SJCRH30 (cell line): ENCODE measurements at places on chromosomes 3 and 15. TPM values are rescaled to one million over a fixed set of nuclear protein-coding genes. Genes with fewer than 3 reads are reported as not detected.

DNA sequence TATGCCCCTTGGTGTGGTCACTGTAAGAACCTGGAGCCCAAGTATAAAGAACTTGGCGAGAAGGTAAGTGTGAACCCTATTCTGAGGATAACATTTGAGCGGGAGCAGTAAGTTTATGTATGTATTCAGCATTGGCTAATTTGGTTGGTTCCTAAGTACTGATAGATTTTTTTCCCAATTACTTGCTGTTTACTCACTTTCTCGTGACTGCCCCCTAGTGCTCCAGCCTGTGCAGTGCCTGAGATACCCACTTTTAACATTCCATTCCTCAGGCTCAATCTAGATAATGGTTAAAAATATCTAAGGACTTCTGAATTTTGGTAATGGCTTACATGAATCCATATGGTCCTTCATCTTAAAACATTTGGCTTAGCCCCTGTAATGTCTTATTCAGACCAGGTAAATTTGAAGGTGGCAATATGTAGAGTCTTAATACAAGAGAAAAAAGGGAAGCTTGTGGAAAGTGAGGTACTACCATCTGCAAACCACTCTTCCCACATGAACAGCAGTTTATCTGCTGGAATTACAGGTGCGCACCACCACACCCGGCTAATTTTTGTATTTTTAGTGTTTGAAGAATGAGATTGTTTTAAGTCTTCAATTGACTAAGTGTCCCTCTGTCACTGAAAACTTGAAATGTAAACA, 7.1 kb downstream of the ELL3 start:
- no peaks in the 10 kb centered on the region for H3K4me1 ChIP-seq
- no peaks in the 10 kb centered on the region for H3K27me3 ChIP-seq
- H3K4me3 ChIP-seq = no peak overlapping the region

DNA sequence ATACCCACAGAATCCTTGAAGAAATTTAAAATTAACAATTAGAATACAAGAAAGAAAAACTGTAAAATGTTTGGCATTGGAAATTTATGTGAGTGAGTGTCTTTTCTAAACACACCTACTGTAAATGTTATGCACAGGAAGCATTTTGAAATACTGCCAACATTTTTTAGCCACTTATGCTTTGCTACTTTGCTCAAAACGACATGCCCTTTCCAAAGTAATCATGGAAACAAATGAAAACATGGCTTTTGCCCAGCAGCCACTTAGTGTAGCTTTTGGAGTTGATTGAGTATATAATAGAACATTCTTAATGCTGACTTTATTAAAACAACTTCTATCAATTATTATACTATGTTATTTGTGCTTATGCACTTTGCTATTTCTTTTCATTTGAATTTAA, 823.0 kb downstream of the CADM2 start:
- H3K27me3 ChIP-seq = no peaks in the 10 kb centered on the region
- H3K36me3 ChIP-seq = no peaks in the 10 kb centered on the region

Gene TMC3
- 0.06 TPM in 1 of 2 replicates, not detected in the other for total RNA-seq

- H3K4me1 ChIP-seq = peaks cover 54% of the 10 kb centered on the region
- H3K27me3 ChIP-seq = no peaks in the 10 kb centered on the region
- no peak overlapping the region for H3K4me3 ChIP-seq
- no peaks in the 10 kb centered on the region for H3K36me3 ChIP-seq
- no peak for DNase-seq
Measured at GRCh38 chr15:49900006-49900902, 218.8 kb downstream of the ATP8B4 start.

DNA sequence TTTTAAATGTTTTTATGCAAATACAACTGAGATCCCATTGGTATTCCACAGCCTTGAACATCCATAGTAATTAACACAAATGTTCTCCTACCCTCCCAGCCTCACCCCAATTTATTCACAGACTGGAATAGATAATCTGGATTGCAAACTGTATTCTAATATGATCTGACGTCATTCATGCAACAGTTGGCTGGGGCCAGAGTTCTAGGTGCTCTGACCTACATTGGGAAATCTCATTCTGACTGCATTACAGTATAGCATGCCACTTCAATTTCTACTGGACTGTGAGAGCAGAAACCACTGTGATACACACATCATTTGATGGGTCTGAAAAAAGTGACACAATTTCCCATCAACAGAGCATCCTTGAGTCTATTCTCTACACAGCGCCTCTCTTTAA, 403.1 kb downstream of the MAGI1 start:
- no peaks in the 10 kb centered on the region for H3K36me3 ChIP-seq
- no peak for DNase-seq
- H3K27ac ChIP-seq = no peak overlapping the region
- no peaks in the 10 kb centered on the region for H3K27me3 ChIP-seq

DNA sequence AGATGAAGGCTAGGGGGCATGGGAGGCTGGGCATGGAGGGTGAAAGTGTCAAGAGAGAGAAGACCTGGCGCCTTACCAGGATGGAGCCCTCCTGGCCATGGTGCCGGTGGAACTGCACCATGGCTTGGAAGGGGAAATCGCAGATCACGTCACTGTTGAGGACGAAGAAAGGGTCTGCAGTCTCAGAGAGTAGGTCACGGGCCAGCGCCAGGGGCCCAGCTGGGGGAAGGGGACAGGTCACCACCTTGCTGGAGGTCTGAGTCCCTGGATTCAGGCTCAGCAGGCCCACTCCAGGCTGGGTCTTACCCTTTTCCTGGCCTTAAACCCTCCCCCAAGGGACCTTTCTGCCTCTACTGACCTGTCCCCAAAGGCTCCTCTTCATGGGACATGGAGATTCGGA, 855 bp downstream of the GMPPB start:
- DNase-seq = no peak
- H3K36me3 ChIP-seq = peaks cover 10% of the 10 kb centered on the region; the same call in 1 of the 2 replicates
- H3K27ac ChIP-seq = no peak overlapping the region
- no peaks in the 10 kb centered on the region for H3K4me1 ChIP-seq
- H3K4me3 ChIP-seq = peak overlapping the region; percentile 77

DNA sequence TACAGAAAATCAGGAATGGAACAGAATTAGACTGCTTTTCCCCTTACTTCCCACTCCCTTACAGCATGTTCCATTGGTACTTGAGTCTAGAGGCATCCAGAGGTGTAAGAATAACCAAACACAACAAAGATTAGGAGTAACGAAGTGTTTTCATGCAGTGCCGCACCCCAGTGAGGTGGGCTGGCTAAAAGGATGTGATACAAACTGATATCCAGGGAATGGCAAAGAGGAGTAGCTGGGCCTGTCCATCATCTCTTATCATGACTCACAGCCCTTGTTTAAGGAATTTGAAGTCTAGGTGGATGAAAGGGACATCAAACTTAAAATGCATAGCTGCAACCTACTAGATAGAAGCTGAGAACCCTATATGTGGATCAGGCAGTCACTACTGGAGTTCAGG, 16.4 kb downstream of the SCG5 start:
- H3K27me3 ChIP-seq = no peaks in the 10 kb centered on the region
- no peak overlapping the region for H3K4me3 ChIP-seq
- peaks cover 12% of the 10 kb centered on the region for H3K4me1 ChIP-seq
- no peak for DNase-seq
- H3K27ac ChIP-seq = no peak overlapping the region
- H3K36me3 ChIP-seq = no peaks in the 10 kb centered on the region

DNA sequence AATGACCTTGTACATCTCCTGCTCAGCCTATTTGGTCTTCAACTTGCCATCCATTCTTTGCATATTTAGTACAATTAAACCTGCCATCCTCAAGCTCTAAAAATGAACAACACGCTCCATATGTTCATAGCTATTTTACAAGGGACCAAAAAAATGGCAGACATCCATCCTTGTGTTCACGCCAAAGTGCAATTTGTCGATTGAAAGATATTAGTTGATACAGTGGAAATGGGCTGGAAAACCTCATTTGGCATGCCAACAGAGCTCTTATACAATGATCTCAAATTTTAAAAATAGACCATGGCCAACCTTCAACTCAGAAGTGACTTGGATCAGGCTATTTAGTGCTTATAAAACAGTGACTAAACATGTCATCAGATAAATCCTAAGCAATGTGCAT, 413.6 kb upstream of the ARL6 start:
- H3K4me3 ChIP-seq = no peak overlapping the region
- H3K4me1 ChIP-seq = no peaks in the 10 kb centered on the region
- H3K27ac ChIP-seq = no peak overlapping the region
- no peaks in the 10 kb centered on the region for H3K36me3 ChIP-seq
- no peak for DNase-seq
- no peaks in the 10 kb centered on the region for H3K27me3 ChIP-seq

DNA sequence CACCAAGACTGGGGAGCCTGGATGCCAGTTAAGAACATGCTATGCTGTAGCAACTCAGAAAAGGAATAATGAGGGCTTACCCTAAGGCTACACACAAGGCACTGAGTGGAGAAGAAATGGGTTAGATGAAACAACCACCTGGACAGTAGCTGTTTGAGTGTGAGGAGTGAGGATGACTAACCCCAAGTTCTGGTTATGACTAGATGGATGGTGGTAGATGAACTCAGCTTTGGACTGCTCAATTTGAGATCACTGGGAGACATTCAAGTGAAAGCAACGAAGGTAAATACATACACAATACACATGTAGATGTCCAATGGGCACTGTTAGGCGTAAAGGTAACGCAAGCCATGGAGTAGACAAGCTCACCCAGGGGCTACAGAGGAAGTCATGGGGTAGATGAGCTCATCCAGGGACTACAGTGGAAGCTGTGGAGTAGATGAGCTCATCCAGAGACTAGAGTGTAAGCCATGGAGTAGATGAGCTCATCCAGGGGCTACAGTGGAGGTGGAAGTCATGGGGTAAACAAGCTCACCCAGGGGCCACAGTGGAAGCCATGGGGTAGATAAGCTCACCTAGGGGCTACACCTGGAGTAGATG, 98.3 kb downstream of the ANO10 start:
- DNase-seq = no peak
- H3K36me3 ChIP-seq = no peaks in the 10 kb centered on the region
- no peak overlapping the region for H3K4me3 ChIP-seq
- H3K27ac ChIP-seq = no peak overlapping the region

GRCh38 chr3:12916159-12916558, 74.8 kb upstream of the RPL32 start:
- H3K4me1 ChIP-seq = no peaks in the 10 kb centered on the region
- DNase-seq = no peak
- H3K4me3 ChIP-seq = no peak overlapping the region

GRCh38 chr3:108448593-108448992, 61.8 kb downstream of the MYH15 start:
- no peaks in the 10 kb centered on the region for H3K36me3 ChIP-seq
- no peaks in the 10 kb centered on the region for H3K4me1 ChIP-seq
- no peak overlapping the region for H3K27ac ChIP-seq
- DNase-seq = no peak

DNA sequence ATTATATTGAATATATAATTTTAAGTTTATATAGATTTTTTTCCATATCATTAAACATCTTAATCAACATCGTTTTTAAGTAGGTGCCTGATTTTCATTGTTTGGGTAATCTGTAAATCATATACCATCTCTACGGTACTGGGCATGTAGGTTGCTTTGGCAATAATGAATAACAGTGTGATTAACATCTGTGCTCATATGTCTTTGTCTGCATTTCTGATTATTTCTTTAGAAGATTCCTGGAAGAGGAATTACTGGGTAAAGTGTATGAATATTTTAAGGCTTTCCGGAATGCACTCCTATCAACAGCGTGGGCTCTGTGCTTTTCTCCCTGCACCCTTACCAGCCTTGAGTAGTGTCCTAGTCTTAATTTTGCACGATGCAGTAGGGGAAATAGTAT, 119.8 kb upstream of the LIPC start:
- H3K36me3 ChIP-seq = no peaks in the 10 kb centered on the region
- no peak overlapping the region for H3K4me3 ChIP-seq
- H3K4me1 ChIP-seq = 0 out of 2 replicates have a peak, but pooled peaks cover 3% of the 10 kb centered on the region

DNA sequence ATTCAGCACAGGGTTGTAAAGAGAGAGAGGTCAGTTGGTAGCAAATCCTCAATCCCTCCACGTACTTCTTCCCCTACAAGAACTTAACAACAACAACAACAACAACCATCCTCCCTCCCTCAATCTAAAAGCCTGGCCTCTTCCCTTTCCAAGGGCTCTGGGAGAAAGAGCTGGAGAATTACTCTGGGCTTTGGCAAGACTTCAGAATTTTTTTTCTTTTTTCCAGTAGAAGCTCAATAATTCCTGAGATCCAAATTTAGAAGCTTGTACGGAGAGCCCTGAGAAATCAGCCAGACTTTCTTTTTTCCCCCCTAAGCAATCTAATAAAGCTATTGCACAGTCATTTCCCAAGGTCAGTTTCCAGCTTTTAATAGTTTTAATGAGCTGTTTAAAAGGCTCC, 95.8 kb upstream of the CACNA2D3 start:
- no peaks in the 10 kb centered on the region for H3K4me1 ChIP-seq
- no peaks in the 10 kb centered on the region for H3K27me3 ChIP-seq
- no peak overlapping the region for H3K4me3 ChIP-seq
- no peak overlapping the region for H3K27ac ChIP-seq
- DNase-seq = no peak

- no peaks in the 10 kb centered on the region for H3K4me1 ChIP-seq
- H3K27me3 ChIP-seq = peaks cover 11% of the 10 kb centered on the region; the same call in 1 of the 2 replicates
- no peak overlapping the region for H3K4me3 ChIP-seq
Measured at GRCh38 chr15:97899981-97900380, 60.5 kb upstream of the ARRDC4 start.

GRCh38 chr15:20341901-20342600, 199.5 kb downstream of the GOLGA6L6 start:
- no peak overlapping the region for H3K4me3 ChIP-seq
- no peaks in the 10 kb centered on the region for H3K4me1 ChIP-seq
- no peak overlapping the region for H3K27ac ChIP-seq
- no peaks in the 10 kb centered on the region for H3K27me3 ChIP-seq

GRCh38 chr15:69504352-69505040, 51.9 kb downstream of the RPLP1 start:
- H3K36me3 ChIP-seq = no peaks in the 10 kb centered on the region
- H3K4me1 ChIP-seq = peaks cover 32% of the 10 kb centered on the region
- no peak overlapping the region for H3K4me3 ChIP-seq
- no peaks in the 10 kb centered on the region for H3K27me3 ChIP-seq
- DNase-seq = peak; percentile 79

- no peak overlapping the region for H3K27ac ChIP-seq
- no peaks in the 10 kb centered on the region for H3K4me1 ChIP-seq
- DNase-seq = no peak
- H3K4me3 ChIP-seq = no peak overlapping the region
- H3K27me3 ChIP-seq = no peaks in the 10 kb centered on the region
Measured at GRCh38 chr3:181487236-181487978, 224.3 kb upstream of the SOX2 start.

Gene PRR20G
- not detected in 2 replicates for total RNA-seq

DNA sequence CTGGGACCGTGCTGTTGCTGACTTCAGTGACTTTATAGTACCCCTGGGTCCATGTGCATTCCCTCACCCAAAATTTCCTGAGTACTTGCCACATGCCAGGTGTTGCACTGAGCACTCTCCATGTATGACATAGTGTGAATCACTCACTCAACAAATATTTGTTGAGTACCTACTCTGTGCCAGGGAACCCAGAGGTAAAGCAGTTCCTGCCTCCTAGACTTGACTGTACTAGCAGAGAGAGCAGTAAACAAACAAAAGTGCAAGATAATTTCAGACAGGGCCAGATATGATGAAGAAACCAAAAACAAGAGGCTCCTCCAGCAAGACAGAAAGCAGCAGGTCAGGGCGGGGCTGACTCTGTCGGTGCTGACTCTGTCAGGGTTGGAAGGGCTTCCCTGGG, 12.2 kb downstream of the TGM4 start:
- no peak for DNase-seq
- no peaks in the 10 kb centered on the region for H3K27me3 ChIP-seq
- H3K4me1 ChIP-seq = peaks cover 26% of the 10 kb centered on the region
- H3K4me3 ChIP-seq = no peak overlapping the region
